ENCODE measurements at places on chromosomes 12 and 14. TPM values are rescaled to one million over a fixed set of nuclear protein-coding genes. Genes with fewer than 3 reads are reported as not detected.

Gene PLEKHD1
- 0.02 TPM for total RNA-seq

Gene RNF10
- 99.0 TPM for total RNA-seq

Gene GLTP
- total RNA-seq, result 21.9 TPM

Gene TMEM52B
- 0.12 TPM for total RNA-seq

Gene GABARAPL1
- 39.2 TPM for total RNA-seq

Gene ACSS3
- not detected for total RNA-seq

Gene TAS2R9
- not detected for total RNA-seq

Gene STAC3
- total RNA-seq, result 0.36 TPM

Gene KRT82
- total RNA-seq, result not detected

Gene ST8SIA1
- not detected for total RNA-seq

Gene SLC38A4
- total RNA-seq, result 0.22 TPM

Gene TMEM263
- 34.9 TPM for total RNA-seq

Gene LMO3
- not detected for total RNA-seq

Gene ASCL1
- total RNA-seq, result not detected

Gene ASB2
- total RNA-seq, result 0.44 TPM

Gene LBHD2
- total RNA-seq, result not detected

Gene CIROP
- not detected for total RNA-seq

Gene CMA1
- total RNA-seq, result not detected

Gene CFAP54
- total RNA-seq, result 1.1 TPM

Gene LYZ
- total RNA-seq, result 0.05 TPM

Gene TAS2R42
- total RNA-seq, result not detected

Gene TMPRSS12
- total RNA-seq, result not detected

Gene CISTR
- not detected for total RNA-seq

Gene RTL1
- 0.23 TPM for total RNA-seq

Gene RBP5
- total RNA-seq, result not detected

Gene FAM90A1
- total RNA-seq, result 0.21 TPM

Gene EML5
- total RNA-seq, result 0.40 TPM

Gene PLEKHG7
- total RNA-seq, result not detected

Gene ARHGAP9
- 0.17 TPM for total RNA-seq

Gene POLE2
- 10.2 TPM for total RNA-seq

Gene DNAH10
- total RNA-seq, result 0.31 TPM

Gene YY1
- total RNA-seq, result 64.1 TPM

Gene PPP4R3A
- 71.1 TPM for total RNA-seq

Gene IAPP
- not detected for total RNA-seq

Gene FAM161B
- total RNA-seq, result 1.6 TPM

Gene ZNF740
- total RNA-seq, result 16.5 TPM

Gene RTN1
- total RNA-seq, result not detected

Gene HOXC6
- 4.4 TPM for total RNA-seq

Gene GPR84
- 0.11 TPM for total RNA-seq

Gene CHGA
- total RNA-seq, result 1.7 TPM

Gene SLC8A3
- not detected for total RNA-seq

Gene TSHR
- total RNA-seq, result not detected

Gene CLMN
- 7.4 TPM for total RNA-seq

Gene GZMH
- total RNA-seq, result not detected

Gene GALNT16
- total RNA-seq, result 2.8 TPM

Gene EML1
- total RNA-seq, result 34.0 TPM

Gene SOCS4
- 13.1 TPM for total RNA-seq

Gene ARHGEF25
- total RNA-seq, result 4.8 TPM

Gene KRT5
- total RNA-seq, result 0.53 TPM

Gene GAPDH
- total RNA-seq, result 6,926 TPM

Gene EIF2S3B
- total RNA-seq, result 0.65 TPM

All from A549 treated with Hydrocortisone at 1 μM for 4 hours (cell line).